CD4-positive, alpha-beta T cell treated with Interleukin-15 for 1 hour (primary cell): ENCODE measurements at places on chromosomes 4 and X.

GRCh38 chr4:7425124-7425523 lies 9.6 kb downstream of the PSAPL1 start:
- DNase-seq = no peak

DNA sequence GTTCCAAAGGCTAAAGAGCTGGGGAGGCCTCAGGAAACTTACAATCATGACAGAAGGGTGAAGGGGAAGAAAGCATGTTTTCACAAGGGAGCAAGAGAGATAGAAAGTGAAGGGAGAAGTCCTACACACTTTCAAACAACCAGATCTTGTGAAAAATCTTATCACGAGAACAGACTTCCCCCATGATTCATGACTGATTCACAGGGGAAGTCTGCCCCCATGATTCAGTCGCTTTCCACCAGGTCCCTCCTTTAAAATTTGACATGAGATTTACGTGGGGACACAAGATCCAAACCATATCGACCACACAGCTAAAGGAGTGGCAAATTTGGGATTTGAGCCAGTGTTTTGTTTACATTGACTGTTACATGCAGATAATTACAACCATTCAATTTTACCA lies 971.1 kb upstream of the HS3ST1 start:
- no peak for DNase-seq

- no peak for DNase-seq
Observed at GRCh38 chrX:105636667-105637066, 185.7 kb upstream of the NRK start.

GRCh38 chr4:123699880-123700771 lies 303.5 kb downstream of the SPRY1 start:
- DNase-seq = no peak

DNA sequence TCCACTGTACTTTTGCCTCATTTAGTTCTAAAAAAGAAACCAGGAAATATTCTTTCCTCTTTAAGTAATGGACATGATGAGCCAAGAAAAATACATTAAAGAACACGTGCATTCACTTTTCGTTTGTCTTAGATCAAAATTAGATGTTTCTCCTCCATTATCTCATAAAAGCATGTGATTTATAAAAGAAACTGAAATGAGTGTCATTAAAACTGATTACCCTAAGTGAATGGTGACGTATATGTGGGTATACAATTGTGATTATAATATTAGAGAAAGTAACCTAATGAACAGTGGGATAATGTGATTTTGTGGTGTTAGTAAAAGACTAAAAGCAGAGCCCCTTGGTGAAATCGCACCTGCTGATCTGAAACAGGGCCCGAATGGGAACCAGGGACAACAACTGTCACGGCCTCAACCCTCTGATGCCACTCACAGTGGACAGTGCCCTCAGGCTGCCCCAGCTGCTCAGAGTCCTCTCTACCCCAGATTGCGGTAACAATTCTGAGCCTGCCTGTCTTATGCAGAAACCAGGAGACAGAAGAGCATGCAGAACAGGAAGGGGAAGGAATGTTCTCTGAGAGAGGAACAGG lies 25.7 kb upstream of the HS6ST2 start:
- no peak for DNase-seq

GRCh38 chr4:98993419-98994071 lies 2.0 kb upstream of the METAP1 start:
- DNase-seq = no peak

DNA sequence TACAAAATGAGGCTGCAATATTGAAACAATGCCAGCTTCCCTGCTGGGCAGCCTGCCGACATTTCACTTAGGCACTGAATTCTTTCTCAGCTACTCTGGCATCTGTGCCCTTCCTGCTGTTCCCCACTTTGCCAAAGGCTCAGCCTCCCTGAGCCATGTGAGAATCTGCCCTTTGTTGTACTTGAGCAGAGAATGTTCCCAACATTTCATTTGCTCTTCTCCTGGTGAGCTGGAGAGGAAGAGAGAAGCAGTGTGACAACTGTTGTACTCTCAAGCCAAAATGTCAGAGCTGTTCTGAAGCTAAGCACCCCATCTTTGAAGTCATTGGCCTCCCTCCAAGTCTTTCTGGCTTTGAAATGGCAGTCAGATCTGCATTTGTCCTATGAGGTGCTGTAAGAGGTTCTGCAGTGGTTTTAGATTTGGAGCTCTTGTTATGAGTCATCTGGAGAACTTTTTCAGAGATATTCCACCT lies 32.5 kb downstream of the LANCL3 start:
- DNase-seq = no peak

- DNase-seq = no peak
Observed at GRCh38 chr4:151905197-151905596, 144.4 kb upstream of the GATB start.

DNA sequence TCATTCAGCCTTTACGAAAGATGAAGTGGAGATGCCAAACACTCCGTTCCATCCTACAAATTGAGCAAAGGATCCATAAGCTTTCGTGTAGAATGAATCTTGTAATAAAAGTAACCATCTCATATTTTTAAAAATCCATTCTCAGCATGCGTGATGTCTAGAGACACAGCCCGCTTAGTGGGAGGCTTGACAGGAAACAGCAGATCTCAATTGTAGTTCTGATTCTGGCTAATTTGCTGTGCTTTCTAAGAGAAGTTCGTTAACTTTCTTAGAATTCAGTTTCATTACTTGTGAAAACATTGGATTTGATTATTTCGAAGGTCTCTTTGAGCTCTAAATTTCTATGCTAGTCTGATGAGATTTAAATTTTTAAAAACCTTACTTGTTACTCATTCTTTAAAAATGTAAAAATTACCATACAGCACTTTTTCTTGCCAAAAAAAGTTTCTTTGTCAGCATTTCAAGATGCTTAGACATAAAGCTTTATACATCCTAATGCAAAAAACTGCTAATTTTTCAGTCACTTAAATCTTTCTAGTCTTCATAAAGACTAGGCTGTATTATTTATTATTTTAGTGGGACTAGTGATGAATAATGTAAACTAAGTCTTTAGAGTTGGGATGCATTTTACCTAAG lies 66.9 kb upstream of the NEIL3 start:
- no peak for DNase-seq

- no peak for DNase-seq
Observed at GRCh38 chrX:65035446-65035770, 59.2 kb upstream of the ZC4H2 start.

- DNase-seq = no peak
Observed at GRCh38 chr4:1767061-1767769, 25.9 kb upstream of the FGFR3 start.

DNA sequence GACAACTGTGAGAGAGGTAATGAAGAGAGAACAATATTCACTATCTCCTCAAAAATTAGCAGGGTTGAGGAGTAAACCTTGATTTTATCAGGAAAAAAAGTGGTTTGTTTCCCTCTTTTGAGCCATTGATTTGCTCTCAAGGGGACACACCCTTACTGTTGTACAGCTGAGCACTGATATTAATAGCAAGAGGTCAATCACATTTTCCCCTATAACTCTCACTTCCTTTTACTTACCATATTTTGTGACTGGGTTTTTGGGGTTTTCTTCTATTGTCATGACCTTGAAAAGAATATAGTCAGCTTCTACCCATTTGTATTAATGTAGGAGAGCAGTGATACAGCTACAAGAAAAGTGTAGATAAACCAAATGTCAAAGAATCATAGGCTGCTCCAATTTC lies 70.2 kb upstream of the LONRF3 start:
- no peak for DNase-seq

- no peak for DNase-seq
Observed at GRCh38 chr4:38572793-38573192, 91.2 kb upstream of the KLF3 start.

GRCh38 chr4:113699772-113700171 lies 61.8 kb downstream of the CAMK2D start:
- no peak for DNase-seq

GRCh38 chr4:114890773-114891172 lies 222.6 kb downstream of the NDST4 start:
- no peak for DNase-seq

GRCh38 chr4:62161446-62161845 lies 961.3 kb downstream of the ADGRL3 start:
- no peak for DNase-seq

DNA sequence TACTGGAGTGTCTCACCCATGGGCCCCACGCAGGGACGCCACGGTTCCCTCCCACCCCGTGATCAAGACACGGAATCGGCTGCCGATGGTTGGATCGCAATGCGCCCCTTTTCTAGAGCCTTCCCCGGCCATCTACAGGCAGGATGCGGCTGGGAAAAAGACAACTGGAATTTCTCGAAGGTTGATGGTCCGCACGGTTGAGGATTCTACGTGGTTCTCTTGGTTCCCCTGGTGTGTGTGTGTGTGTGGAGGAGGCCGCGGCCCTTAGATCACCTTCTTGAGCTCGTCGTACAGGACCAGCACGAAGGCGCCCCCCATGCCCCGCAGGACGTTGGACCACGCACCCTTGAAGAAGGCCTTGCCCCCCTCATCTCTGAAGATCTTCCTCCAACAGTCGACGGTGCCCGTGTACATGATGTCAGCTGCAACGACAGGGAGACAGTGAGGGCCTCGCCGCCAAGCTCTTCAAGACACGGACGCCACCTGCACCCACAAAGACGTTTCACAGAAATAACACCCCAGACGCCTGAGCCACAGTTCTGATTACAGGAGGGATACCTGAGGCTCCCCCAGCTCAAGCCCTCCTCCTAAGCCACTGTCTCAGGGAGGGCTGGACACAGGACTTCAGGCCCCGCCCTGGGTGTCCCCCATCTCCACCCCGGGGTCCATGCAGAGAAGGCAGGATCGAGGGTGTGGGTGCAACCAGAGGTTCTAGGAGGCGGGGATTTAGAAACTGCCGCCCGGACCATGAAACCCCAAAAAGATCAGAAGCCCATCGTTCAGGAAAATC lies 5.4 kb downstream of the SLC25A6 start:
- no peak for DNase-seq

- DNase-seq = peak; percentile 66
Observed at GRCh38 chrX:13151828-13152517, 107.6 kb upstream of the FAM9C start.

- DNase-seq = no peak
Observed at GRCh38 chrX:355329-356050, 31.2 kb downstream of the PPP2R3B start.

DNA sequence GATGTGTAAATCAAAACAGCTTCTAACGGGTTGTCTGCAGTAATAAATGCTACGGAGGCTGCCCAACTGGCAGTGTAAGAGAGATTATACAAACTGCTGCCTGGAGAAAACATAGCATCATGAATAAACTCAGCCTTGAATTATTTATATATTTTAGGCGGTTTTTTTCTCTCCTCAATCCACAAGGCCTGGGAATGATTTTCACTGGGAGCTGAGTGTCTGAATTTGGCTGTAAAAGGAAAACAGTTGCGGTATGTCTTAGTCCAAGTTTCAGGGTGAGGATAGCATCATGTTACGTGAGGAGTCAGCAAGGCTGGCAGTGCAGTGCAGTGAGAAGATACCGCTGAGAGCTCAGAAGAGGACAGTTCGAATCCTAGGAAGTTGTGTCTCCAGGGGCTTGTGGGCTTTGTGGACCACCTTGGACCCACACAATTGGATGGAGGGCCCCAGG lies 291.5 kb upstream of the BOD1L1 start:
- no peak for DNase-seq

GRCh38 chr4:45971108-45971507 lies 152.7 kb downstream of the GABRG1 start:
- DNase-seq = no peak

GRCh38 chrX:51281758-51282318 lies 50.8 kb upstream of the NUDT10 start:
- DNase-seq = no peak

GRCh38 chrX:131826572-131826971 lies 196.5 kb upstream of the STK26 start:
- no peak for DNase-seq
